ENCODE measurements at places on chromosomes 4 and X.

- no peak for DNase-seq
Observed at GRCh38 chr4:156870131-156870530, 101.5 kb downstream of the PDGFC start.

DNA sequence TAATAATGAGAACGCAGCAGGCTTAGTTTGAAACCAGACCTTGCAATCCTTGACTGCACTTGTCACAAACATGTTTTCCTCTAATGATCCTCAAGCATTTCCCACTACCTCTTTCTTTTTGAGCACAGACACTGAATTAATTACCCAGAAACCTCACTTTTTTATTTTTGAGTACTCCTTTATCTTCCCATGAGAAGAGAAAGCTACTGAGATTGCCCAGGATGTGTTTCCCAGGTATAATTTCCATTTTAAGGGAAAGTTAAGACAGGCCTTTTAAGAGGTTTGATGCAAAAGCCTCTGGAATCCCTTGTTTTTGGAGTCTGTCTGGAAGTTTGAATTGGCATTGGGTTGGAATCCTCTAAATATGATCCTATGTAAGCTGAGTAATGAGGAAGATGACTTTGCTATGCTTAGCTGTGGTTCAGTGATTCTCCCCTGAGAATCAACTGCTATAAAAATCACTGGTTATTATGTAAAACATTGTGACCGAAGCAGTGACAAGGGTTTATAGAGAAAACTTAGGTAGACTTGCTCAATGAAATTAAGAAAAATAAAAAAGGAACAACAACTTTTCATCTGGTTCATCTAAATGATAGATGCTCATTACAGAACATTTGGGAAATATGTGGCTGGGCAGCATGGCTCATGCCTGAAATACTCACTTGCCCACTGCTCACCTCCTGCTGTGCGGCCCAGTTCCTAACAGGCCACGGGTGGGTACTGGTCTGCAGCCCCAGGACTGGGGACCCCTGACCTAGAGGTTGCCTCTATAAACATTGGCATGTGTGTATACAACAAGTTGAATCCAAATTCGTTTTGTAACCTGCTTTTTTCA is 10.8 kb upstream of the RHOH start:
- DNase-seq, result no peak

GRCh38 chr4:122716825-122717448 is 15.6 kb upstream of the BBS12 start:
- peak; percentile 76 for DNase-seq

DNA sequence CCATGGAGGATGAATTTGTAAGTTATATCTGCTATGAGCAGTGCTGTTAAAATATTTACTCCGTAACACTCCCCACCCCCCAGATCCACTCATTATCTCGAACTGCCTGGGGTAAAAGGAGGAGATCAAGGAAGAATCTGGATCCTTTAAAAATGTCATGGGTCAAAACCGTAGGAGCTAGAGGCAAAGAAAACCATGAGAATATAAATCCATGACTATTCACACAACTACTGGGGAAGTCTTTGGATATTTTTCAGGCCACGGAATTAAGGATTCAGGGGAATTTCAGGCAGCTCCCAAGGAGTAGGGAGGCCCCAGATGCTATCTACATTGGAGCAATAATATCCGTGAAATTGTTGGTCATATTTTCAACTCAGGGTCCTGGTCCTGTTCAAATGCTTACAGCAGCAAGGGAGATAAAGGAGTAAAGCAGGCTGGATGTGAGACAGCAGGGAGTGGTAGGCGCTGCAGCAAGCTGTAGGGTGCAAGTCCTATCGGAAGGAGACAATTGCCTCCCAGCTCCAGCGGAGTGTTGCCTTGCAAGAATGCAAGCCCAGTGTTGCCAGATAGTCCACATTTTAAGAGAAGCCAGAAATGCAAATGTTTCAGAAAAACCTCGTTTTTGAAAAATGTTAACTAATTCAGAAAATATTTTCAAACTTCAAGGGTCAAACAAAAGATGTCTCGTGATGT is 116.2 kb upstream of the KIT start:
- DNase-seq, result no peak

- DNase-seq, result no peak
Observed at GRCh38 chr4:36006226-36006625, 238.1 kb downstream of the ARAP2 start.

- no peak for DNase-seq
Observed at GRCh38 chrX:109186939-109187338, 294.9 kb downstream of the GUCY2F start.

GRCh38 chr4:85595098-85595775 is 120.3 kb downstream of the ARHGAP24 start:
- no peak for DNase-seq

- DNase-seq, result peak; percentile 67
Observed at GRCh38 chrX:56812515-56813105, 83.6 kb downstream of the NBDY start.

DNA sequence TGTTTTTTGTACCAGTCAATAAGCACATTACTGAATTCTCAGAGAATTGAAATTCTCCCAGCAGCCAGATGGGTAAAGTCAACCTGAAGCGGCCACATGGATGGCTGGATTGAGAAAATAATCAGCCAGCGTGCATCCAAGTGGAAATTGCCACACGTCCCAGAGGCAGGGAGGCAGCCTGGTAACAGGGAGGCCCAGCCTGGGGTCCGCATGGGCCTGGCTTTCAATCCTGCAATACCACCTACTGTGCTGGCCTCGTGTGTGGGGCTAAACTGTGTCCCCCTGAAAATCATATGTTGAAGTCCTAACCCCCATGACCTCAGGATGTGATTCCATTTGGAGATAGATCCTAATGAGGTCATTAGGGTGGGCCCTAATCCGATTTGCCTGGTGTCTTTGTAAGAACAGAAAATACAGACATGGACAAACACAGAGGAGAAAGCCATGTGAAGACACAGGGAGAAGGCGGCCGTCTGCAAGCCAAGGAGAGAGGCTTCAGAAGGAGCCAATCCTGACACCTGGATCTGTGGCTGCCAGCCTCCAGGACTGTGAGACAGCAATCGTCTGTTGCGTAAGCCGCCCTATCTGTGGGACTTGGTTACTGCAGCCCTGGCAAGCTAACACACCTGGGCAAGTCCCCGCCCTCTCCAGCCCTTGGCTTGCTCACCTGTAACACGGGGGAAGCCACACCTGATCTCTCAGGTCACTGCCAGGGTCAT is 90.3 kb downstream of the JAKMIP1 start:
- no peak for DNase-seq

DNA sequence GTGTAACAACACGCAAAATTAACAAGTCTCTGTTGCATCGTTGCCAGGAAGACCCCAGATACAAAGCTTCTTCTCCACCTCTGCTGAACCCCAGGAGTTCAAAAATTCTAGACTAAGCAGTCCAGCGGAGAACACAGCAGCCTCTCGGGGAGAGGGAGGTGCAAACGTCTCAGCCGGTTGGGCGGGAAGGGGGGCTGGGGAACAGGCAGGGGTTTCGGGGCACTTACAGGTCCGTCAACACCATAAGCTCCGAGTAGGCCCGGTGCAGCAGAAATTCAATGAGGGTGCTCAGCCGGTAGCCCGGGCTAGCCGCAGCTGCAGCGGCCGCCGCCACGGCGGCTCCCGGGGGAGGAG is 394 bp downstream of the MED14 start:
- DNase-seq, result no peak

DNA sequence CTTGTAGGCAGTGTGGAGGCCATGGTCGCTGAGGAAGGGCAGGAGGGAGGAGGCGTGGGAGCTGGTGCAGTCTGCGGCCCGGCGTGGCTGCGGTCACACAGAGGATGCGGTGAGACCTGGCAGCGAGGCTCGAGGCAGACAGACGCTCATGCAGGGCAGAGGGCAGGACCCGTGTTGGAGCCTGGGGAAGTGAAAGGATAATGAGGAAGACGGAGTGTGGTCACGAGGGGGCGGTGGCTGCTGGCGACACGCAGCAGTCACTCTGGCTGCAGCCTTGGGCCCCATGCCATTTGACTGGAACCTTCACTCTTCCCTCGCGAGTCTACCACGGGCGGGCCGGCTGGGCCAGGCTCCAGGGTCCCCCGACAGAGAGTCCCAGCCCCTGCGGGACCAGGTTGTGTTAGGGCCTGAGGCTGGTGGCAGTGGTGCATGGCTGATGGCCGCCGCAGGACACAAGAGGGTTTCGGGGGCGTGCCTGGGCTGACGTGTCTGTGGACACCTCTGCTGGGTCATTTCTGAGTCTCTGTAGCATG is 68.8 kb upstream of the HGFAC start:
- peak; percentile 37 for DNase-seq

- no peak for DNase-seq
Observed at GRCh38 chr4:19623866-19624265, 627.8 kb upstream of the SLIT2 start.

DNA sequence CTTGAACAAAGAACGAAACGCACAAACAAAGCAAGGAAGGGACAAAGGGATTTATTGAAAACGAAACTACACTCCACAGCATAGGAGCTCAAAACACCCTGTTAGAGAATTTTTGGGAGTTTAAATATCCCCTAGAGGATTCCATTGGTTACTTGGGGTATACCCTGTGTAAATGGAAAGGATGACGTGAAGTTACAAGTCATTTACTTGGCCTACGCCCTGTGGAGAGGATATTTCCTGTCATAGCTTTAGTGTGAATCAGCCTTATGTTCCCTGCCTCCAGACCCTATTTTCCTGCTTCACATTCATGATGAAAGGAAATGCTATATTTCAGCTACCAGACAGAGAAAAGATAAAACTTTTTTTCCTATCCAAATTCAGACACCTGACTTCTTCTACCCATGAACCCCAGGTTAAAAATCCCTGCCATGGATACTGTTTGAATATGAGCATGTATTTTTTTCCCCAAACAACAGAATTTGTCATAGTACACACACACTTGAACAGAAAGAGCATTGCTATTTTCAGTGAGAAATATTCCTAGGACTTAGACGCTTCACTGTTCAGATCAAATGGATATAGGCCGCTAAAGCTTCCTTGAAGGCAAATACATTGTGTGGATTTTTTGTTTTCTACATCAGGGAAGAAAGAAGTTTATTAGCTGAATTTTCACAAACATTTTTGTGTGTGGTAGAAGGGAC is 20.4 kb downstream of the PIN4 start:
- DNase-seq, result no peak

DNA sequence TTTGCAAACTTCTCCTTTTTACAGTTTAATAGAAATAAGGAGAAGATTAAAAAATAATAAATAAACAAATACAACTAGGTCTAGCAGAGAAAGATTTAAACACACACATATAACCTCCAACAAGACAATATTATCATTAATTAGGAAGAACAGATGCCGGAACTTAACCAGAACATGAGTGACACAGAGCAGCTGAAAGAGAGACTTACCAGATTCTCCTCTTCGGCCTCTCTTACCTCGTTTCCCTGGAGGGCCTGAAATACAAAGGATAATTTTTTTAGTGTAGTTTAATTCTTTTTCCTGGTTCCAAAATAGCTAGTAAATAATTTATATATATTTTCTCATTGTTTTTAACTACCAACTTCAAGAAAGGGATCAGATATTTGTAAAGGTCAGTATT is 252.5 kb downstream of the COL25A1 start:
- no peak for DNase-seq

- DNase-seq, result no peak
Observed at GRCh38 chr4:97498875-97499274, 644.4 kb downstream of the STPG2 start.

DNA sequence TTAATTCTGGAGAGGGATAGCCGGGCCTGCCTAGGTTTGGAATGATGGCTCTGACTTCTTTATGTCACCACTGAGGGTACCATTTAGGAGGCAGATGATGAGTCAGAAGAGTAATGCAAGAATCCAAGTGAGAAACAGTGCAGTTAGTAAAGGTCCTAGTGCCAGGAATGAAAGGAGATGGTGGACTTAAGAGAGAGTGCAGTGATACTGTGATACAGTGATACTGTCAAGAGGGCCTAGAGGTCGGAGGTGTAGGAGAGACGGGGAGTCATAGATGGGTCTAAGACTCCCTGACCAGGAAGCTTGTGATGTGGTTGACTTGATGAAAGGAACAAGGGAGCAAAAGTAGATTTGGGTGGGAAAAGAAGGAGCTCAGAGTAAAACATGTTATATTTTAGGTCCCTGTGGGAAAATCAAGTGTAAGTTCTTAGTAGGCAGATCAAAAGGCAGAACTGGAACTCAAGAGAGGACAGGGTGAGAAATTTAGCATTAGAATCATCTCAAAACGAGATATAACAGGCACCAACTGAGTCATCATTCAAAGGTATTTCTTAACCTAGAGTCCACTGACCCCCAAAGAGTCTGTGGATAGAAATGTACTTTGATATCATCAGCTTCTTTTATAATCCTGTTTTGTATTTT is 85.0 kb downstream of the NFKB1 start:
- no peak for DNase-seq

GRCh38 chrX:40864972-40865371 is 129.6 kb upstream of the MED14 start:
- DNase-seq, result no peak

GRCh38 chrX:104427073-104427472 is 138.9 kb upstream of the IL1RAPL2 start:
- DNase-seq, result no peak

DNA sequence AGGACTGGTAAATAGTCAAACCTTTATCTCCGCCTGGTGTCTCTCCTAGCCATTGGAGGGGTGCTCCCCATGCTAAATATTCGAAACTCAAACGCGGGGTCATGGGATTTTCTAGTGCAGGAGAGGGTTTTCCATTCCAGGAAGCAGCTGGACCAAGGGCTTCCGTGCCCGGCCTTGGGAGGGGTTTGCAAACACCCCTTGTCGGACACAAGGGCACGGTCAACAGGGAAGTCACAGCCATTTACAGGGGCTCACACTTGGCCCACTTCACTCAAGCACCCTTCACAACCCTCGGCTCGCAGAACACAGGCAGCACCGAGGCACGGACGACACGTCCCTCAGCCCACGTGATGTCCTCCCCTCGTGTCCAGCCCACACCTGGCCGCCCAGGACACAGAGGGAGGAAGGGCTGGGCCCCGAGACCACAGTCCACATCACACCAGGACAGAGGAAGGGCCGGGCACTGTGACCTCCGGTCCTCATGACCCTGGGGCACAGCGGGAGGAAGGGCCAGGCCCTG is 10.3 kb upstream of the PLCXD1 start:
- DNase-seq, result no peak

- no peak for DNase-seq
Observed at GRCh38 chrX:42432552-42432951, 345.4 kb downstream of the PPP1R2C start.

DNA sequence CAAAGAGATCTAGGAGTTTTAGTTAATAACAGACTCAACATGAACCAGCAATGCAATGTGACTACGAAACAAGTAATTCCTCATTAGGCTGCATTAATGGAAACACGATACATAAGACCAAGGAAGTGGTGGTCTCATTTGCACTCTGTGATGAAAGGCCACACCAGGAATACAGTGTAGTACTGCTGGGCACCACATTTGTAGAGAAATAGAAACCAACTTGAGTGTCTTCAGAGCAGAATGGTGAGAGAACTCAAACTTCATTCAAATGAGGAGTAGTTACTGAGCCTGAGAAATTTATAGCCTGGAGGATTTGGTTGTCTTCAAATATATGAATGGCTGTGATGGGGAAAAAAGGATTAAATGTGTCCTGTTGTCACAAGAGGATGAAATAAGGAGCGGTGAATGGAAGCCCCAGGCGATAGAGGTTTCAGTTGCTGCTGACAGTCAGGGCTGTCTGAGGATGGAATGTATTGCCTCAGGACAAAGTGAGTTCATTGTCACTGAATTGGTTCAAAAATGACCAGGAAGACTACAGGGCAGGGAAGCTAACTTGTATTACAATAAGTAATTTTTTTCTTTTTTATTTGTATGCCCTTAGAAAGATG is 50.9 kb downstream of the NFKB1 start:
- no peak for DNase-seq

- DNase-seq, result no peak
Observed at GRCh38 chrX:87697409-87697808, 179.8 kb downstream of the KLHL4 start.

GRCh38 chrX:132093239-132093860 is 34.5 kb downstream of the FRMD7 start:
- no peak for DNase-seq

GRCh38 chrX:48894891-48895290 is 2.7 kb downstream of the TIMM17B start:
- DNase-seq, result no peak
